RWPE2 (cell line): ENCODE measurements at places on chromosomes 3 and 15.

DNA sequence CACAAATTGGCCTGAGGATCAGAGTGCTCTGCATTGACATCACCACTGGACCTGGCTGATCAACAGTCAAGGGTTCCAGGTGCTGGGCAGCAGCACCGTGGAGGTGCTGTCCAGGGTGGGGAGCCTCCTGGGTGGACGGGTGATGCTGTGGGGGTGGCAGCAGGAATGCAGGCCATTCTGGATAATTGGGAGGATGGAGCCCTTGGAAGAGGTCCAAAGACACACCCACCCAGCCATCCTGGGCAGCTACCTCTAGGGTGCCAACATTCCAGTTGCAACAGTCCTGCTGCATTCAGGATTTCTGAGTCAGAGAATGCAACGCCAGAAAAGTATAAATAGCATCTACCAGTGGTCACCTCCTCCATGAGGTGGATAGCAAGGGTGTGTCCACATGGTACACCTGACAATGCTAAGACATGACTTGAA lies 26.8 kb downstream of the STARD5 start:
- DNase-seq = peak; percentile 93

GRCh38 chr3:37896827-37897226 lies 35.1 kb downstream of the CTDSPL start:
- no peak for DNase-seq

DNA sequence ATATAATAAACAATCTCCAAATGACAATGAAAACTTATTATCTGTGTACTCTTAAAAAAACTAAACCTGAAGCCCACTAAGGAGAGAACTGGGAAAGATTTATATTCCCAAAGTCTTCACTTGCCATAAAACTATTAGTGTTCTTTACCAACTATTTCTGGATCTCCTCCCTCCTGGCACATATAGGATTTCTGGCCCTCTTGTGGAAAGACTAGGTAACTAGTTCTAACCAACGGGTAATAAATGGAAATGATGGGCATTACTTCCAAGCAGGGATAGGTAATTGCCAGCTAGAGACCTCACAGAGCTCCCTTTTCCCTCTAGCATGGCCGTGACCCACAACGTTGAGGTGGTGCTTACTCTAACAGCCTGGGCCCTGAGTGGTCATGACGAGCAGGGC lies 110.1 kb downstream of the DNAH12 start:
- DNase-seq = no peak

- DNase-seq = no peak
These were observed 13.3 kb downstream of the BCL2A1 start for GRCh38 chr15:79957741-79958140.

- DNase-seq = no peak
These were observed 11.3 kb downstream of the CISH start for GRCh38 chr3:50600141-50600753.

DNA sequence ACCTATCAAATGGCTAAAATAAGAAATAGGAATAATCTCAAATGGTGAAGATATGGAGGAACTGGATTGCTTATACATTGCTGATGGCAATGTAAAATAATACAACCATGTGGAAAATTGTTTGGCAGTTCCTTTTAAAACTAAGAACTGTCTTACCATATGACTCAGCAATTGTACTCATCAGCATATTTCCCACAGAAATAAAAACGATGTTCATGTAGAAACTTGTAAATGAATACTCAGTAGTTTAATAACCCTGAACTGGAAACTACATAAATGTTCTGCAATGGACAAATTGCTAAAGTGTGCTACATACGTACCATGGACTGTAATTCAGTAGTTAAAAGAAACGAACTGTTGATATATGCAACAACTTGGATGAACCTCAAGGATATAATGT lies 253.9 kb upstream of the RBMS3 start:
- DNase-seq = no peak

- peak; percentile 61 for DNase-seq
These were observed 25.7 kb downstream of the RPLP1 start for GRCh38 chr15:69478259-69478781.

GRCh38 chr3:23463791-23464190 lies 260.7 kb downstream of the UBE2E2 start:
- no peak for DNase-seq

GRCh38 chr15:27855137-27855536 lies 244.0 kb downstream of the OCA2 start:
- DNase-seq = peak; percentile 42

GRCh38 chr15:27328186-27328585 lies 357.2 kb downstream of the GABRG3 start:
- no peak for DNase-seq

DNA sequence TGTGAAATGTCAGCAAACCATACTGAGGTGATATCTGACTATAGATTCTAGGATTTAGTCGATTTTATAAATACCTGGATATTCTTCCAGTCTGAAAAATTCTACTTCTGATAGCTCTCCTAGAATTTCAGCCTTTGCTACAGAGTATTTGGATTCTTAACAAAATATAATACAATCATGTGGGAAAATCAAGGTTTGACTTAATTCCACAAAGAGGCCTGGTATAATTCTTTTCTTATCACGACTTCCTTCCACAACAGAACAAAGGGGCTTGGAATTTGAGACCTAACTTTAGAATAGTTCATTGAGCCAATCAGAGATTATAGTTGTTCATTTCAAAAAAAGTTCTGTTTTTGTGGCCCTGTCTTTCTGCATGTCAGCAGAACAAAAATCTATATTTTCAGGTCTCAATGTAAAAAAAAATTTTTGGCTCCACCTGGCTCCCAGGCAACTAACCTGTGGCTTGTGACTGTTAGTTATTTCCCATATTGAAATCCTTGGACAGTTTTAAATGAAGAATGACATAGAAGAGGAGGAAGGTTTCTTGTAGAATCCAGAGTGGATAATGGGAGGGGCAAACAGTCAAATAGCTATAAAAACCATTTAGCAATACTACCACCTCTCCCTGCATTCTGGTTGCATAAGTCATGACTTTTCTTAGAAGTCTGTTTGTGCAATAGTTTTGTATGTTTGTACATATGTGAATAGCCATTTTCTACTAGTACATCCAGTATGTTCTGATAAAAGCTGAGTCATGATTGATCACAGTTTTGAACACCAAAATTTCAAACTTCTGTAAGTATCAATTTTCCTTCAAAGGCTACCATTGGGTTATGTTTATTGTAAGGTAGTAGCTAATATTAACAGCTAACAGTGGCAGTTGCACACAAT lies 4.0 kb downstream of the TM4SF1 start:
- DNase-seq = no peak

- DNase-seq = no peak
These were observed 27.3 kb downstream of the ANAPC13 start for GRCh38 chr3:134458406-134458945.

GRCh38 chr3:24264748-24265158 lies 229.9 kb downstream of the THRB start:
- DNase-seq = no peak

GRCh38 chr3:16320711-16321110 lies 55.7 kb downstream of the OXNAD1 start:
- no peak for DNase-seq

- DNase-seq = no peak
These were observed 2.4 kb downstream of the FAM219B start for GRCh38 chr15:74904190-74904805.
